NCI-H1417 treated with DMSO at 0.1 percent for 48 hours (cell line): ENCODE measurements at places on chromosomes 12 and 14.

- DNase-seq = no peak
Measured at GRCh38 chr12:62703011-62703380, 232.0 kb downstream of the PPM1H start.

DNA sequence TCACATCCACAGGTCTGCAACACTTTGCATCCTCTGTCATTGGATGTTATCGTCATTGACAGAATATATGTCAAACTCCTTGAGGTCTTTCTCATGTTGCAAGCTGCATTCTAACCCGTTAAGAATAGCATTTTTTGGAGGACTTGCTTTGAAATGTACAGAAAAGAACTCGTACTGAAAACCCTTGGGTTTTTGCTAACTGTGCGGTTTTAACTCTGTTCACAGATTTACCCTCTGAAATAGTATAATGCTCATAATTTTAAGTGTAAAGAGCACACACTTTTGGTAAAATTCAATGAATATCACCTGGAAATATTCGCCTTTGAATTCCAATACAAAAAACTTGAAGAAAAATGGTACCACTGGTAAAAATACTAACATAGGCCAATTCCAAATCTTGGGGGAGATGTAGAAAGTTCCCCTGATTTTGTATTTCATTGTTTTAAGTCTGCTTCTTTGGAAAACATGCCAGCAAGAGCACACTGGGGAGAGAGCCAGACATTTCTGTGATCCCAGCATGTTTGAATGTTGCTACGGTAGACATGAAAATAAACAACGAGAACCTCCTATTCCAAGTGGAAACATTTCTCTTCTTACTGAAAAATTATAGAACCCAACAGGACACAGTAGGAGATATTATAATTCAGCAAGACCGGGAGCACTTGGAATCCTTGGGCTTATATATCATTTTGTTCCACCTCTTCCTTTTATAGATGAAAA lies 446.0 kb downstream of the AEBP2 start:
- DNase-seq = no peak

- DNase-seq = no peak
Measured at GRCh38 chr12:117441751-117442150, 80.3 kb upstream of the NOS1 start.

GRCh38 chr14:105099778-105100177 lies 34.5 kb upstream of the GPR132 start:
- DNase-seq = no peak

GRCh38 chr12:57213058-57213715 lies 3.4 kb upstream of the NXPH4 start:
- peak; percentile 49 for DNase-seq

GRCh38 chr12:666766-667308 lies 3.6 kb upstream of the NINJ2 start:
- DNase-seq = no peak

GRCh38 chr14:95486875-95487668 lies 29.4 kb downstream of the SYNE3 start:
- no peak for DNase-seq

DNA sequence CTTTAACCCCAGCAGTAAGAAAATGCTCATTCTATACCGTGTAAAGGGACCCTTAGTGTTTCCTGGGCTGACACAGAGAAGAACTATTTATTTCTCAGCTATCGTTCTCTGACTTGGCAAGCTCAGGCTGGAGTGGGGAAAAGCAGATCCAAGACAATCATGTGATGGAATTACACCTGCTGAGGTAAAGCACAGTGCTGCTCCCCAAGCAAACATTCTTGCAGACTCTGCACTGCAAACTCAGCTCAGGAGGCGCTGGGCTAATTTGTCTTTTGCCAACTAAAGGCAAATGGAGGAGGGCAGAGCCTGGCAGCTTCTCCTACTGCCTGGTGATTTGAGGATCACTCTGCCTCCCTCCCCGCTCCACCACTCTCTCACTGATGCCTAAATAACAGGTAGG lies 57.8 kb upstream of the FUT8 start:
- no peak for DNase-seq

GRCh38 chr14:53526200-53526599 lies 373.1 kb upstream of the DDHD1 start:
- no peak for DNase-seq

DNA sequence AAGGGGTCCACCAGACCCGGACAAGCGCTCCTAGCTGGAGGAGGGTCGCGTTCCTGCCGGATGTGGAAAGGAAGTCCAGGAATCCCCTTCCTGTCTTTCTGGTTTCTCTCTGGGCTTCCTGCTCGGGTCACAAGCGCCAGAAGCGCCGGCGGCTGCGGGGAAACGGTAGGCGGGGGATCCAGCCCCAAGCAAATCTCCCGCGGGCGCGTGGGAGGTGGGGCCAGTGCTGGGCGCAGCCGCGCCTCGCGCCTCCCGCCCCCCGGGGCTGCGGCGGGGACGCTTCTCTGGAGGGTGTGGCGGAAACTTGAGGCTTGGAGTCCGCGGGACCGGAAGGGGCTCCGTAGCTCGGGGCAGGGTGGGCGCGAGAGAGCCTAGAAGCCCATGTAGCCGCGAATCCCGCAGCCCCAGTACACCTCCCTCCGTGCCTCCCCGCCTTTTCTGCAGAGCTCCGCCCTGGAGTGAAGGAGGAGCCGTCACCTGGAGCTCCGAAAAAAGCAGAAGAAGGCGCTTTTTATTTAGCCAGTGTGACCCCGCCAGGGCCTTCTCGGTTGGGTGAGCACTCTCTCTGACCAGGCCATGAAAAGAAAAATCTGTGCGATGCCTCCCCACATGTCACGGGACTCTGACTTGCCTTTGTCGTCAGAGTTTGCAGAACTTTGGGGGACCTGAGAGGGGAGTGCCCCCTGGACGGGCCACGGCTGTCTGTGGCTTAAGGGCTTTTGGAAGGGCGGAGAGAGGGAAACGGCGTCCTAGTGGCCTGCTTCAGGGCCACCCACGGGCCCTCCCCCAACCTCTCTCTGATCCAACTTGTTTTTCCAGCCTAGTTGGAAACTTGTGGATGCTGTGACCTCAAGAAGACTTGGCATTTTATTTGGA lies 21.4 kb upstream of the CLEC2D start:
- DNase-seq = peak; percentile 26

DNA sequence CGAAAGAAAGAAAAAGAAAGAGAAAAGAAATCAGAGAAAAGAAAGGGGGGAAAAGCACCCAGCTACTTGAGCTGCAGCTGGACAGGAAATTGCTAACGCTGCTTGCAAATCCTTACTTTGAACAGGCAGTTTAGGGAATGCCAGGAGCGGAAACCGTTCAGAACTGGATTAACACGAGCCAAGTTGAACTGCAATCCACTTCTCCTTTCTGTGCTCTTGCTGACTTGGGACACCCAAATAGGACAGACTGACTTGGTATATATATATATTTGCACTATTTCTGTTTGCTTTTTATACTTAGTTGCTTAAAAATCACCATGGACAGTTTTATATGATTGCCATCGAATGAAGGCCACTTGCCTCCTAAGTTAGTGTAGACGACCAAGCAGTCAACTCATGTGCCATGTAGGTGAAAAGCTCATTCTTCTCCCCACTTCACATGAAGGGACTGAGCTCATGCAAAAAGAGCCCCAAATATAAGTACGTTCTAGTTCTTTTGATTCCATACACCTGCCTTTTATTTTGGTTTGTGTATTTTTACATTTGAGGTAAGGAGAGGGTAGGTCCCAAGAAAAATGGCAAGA lies 5.5 kb downstream of the DUSP6 start:
- DNase-seq = peak; percentile 74

GRCh38 chr14:61476754-61477410 lies 155.5 kb downstream of the PRKCH start:
- no peak for DNase-seq

DNA sequence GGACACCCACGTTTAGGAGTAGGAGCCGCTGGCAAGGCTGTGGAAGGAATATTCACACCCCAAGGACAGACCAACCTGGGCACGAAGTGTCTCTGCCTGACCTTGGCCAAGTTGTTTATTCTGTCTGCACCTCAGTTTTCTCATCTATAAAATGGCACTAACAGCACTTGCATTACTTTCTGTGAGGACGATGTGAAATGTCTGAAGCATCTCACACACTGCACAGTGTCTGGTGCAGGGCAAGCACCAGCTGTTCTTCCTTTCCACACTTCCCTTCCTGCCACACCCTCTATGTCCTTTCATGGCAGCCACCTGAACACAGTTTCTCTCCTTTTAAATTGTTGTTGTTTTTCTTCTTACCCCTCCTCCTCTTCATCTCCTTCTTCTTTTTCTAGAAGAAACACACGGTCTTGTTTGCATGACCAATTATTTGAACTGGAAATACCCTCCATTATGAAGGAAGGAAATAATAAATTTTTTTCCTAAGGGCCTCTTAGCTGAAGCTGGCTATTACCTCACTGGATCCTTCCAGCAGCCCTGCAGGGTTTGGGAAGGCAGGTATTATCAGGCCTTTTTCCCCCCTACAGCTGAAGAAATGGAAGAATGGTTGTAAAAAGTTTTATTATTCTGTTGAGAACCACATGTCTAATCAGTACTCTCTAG lies 42.9 kb upstream of the ATP23 start:
- no peak for DNase-seq

GRCh38 chr14:103281496-103282231 lies 52.4 kb upstream of the EIF5 start:
- DNase-seq = no peak

- DNase-seq = no peak
Measured at GRCh38 chr12:46456356-46457334, 84.1 kb upstream of the SLC38A2 start.

DNA sequence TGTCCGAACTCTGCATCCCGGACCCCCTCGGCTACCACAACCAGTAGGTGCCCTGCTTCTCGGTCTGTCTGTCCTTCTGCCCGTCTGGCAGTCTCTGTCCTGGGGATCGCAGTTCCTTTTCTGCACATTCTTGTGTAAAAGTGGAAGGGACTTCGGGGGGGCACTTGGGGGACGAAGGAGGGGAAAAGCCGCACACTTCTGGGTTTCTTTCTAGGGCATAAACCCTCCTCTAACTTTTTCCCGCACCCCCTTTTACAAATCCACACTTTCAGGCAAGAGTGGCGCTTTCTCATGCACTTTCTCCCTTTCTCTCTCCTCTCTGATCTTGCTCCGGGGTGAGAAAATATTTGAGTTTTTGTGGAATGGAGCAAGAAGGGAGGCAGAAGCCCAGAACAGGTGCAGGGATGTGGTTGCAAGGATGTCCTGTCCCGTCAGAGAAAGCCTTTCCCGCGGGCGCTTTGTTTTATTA lies 506 bp downstream of the ESRRB start:
- no peak for DNase-seq

- DNase-seq = no peak
Measured at GRCh38 chr12:113184098-113184899, 979 bp downstream of the DDX54 start.

DNA sequence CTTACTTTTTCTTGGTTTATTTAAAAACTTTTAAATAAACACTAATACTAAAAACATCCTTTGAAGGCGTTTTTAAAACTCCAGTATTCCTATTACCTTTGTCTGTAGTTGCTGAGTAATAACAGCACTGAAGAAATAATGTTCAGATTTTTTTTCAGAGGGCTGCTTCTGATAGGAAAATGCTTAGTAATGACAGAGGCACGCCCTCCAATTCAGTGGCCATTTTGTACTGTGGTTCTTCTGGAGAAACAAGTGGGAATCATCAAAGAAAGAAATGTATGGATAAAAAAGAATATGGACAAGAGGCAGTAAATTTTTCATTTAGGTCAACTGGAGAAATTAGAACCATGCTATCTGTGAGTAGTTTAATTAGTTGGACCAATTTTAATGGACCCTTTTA lies 13.6 kb downstream of the VEZT start:
- no peak for DNase-seq

DNA sequence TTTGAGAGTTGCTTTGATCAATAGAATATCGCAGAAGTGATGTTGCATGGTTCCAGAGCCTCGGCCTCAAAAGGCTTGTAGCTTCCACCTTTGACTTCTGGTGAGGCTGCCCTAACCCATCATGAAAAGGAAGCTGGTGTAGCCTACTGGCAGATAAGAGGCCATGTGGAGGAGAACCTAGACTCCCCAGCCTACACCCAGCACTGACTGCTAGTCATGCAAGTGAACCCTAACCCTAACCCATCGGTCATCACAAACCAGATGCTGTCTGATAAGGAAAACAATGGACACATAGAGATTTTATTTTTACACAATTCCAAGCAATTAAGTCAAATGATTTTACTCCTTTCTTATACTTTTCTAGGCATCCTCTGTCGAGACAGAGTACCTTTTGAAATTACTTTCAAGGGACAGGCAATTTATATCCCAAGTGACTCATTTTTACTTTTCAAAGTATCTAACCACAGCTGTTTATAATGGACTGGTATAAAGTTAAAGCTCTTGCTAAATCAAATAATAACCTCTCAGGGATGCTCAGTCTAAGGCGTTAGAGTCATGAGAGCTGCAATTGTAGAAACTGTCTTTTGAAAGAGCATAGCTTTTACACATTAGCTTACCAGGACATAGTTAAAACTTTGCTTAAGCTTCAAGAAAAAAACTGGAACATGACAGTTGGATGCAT lies 17.6 kb downstream of the PTPRB start:
- no peak for DNase-seq

GRCh38 chr12:47281667-47282171 lies 202.0 kb upstream of the AMIGO2 start:
- no peak for DNase-seq

GRCh38 chr14:32121536-32121935 lies 44.4 kb downstream of the ARHGAP5 start:
- DNase-seq = no peak

DNA sequence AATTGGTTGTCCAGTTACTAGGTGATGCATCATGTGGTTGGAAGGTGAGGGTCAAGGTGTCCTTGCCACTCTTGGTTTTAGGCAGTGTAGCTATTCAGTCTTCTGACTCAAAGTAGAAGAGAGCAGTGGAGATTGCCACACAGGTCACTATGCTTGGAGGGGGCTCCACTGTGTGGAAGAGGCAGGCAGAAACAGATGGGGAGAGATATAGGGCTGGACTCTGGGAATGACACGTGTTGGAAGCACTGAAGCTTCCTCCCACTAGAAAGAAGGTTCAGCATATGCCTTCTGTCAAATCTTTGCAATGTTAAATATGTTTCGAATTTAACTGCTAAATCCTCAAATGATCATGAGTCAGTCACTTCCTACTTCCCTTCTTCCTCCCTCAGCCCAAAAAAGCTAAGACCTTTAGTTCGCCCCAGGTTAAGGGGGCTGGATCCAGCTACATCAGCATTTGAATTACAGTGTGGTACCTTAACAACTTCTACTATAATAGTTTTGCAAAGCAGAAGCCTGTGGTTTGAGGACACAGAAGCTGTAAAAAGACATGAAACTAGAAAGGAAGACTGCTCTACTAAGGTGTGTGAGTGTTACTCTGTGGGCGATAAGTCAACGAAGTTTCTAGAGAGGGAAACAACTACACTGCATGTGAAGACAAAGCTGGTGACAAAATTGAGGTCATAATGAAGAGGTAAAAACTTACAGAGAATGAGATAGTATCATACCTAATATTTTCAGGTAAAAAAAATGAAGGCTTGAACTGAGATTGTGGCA lies 228.0 kb downstream of the NELL2 start:
- DNase-seq = no peak

GRCh38 chr14:95299271-95299670 lies 20.4 kb downstream of the CLMN start:
- no peak for DNase-seq

- DNase-seq = no peak
Measured at GRCh38 chr14:94144765-94145164, 15.4 kb upstream of the IFI27L2 start.

GRCh38 chr14:94028450-94028826 lies 2.3 kb downstream of the OTUB2 start:
- DNase-seq = no peak

- no peak for DNase-seq
Measured at GRCh38 chr14:62431496-62431895, 613.8 kb downstream of the KCNH5 start.
